ENCODE measurements at places on chromosomes 3 and 15. TPM values are rescaled to one million over a fixed set of nuclear protein-coding genes. Genes with fewer than 3 reads are reported as not detected.
A peak's percentile ranks its signal among the peaks of the same experiment; 100 is the strongest.

SH2D7 gene
- not detected for total RNA-seq

EPHB1 gene
- 1.6 TPM for total RNA-seq

- DNase-seq, result peak; percentile 92
These were observed 36.5 kb upstream of the RAB11A start for GRCh38 chr15:65832549-65833364.

PLSCR1 gene
- total RNA-seq, result 32.7 TPM

GRCh38 chr15:48313216-48313615 lies 18.0 kb upstream of the DUT start:
- no peak for DNase-seq

BNC1 gene
- 2.3 TPM for total RNA-seq

GRCh38 chr3:49462222-49462621 lies 7.8 kb upstream of the DAG1 start:
- no peak for DNase-seq

OCA2 gene
- total RNA-seq, result 0.71 TPM

DNA sequence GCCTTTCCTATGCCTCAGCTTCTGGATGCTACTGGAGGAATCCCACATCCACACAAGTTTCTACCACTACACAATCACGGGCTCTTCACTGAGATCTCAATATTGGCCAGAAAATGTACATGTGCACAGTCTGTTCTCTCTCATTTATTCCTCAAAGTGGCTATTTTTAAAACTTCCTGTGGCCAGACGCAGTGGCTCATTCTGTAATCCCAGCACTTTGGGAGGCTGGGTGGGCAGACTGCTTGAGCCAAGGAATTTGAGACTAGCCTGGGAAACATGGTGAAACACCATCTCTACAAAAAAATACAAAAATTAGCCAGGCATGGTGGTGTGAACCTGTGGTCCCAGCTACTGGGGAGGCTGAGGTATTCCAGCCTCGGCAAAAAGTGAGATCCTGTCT lies 91.4 kb upstream of the PRTG start:
- no peak for DNase-seq

ZBBX gene
- not detected for total RNA-seq

DNA sequence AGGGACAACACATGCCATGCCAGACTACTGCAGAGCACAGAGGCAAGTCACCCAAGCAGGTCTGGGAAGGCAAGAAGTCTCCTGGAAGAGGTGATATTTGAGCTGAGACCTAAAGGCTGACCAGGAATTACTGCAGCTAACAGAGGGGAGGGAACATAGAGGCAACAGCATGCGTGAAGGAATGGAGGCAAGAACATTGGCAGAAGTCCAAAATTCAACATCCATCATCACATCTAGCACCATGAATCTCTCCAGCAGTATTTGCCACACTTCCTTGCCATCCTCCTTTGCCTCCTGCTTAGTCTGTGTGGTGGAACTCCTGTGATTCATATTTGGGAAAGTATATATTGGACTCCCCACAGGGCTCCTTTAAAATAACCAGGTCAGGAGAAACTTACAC lies 870 bp upstream of the TSEN2 start:
- no peak for DNase-seq

DNA sequence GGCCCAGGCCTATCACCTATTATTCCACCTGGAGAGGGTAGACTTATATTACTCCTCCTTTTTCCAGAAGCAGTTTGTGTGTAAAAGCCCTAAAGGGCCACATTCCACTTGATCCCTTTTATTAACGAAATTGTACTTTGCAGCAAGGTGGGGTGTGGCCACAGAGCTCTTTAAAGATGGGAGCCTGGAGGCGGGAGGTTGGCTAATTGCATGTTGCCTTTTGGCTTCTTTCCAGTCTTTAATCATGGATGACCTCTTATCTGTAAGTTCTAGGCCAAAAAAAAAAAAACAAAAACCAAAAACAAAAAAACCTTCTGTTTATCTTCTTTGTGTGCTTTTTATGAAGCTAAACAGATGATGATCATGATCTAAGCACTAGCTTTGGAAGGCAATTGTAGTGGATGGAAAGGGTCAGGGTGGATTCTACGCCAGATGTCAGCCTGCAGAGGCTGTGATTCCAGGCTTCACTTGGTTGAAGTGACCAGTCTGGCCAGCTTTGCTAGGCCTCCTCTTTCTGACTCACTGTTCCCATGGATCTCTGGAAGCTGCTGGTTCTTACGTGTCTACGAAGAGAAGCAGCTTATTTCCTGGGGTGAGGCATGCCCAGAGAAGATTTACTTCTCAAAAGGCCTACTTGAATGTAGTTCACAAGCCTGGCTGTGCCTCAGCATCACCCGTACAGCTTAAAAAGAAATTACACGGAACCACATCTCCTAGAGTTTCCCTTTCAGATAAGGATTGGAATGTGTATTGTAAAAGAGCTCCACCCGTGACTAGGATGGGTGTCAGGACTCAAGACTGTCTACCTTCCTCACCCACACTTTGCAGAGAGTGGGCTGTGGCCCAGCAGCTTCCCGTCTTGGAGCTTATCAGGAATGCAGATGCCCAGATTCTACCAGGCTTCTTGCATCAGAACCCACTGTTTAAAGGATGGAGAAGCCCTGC lies 330.9 kb upstream of the C2CD4B start:
- DNase-seq, result peak; percentile 65

DNA sequence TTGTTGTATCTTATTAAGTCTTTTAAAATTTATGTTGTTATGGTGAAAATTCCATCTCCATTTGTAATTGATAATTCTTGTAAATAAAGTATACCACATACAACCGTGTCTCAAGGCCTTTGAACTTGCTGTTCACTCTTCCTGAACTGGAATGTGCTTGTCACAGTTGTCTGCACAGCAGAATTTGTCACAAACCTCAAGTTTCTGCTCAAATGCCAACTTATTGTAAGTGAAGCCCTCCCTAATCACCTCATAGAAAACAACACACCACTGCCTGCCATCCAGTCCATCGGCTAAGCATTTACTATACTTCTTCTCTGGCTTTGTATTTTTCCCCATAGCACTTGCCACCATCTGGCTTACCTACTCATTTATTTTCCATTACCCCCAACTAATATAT lies 192.3 kb downstream of the THRB start:
- no peak for DNase-seq

- DNase-seq, result no peak
These were observed 124.0 kb downstream of the KCNH8 start for GRCh38 chr3:19272296-19272695.

GRCh38 chr3:187763850-187764648 lies 18.8 kb upstream of the BCL6 start:
- DNase-seq, result no peak

FAM174B gene
- 6.7 TPM for total RNA-seq

DNA sequence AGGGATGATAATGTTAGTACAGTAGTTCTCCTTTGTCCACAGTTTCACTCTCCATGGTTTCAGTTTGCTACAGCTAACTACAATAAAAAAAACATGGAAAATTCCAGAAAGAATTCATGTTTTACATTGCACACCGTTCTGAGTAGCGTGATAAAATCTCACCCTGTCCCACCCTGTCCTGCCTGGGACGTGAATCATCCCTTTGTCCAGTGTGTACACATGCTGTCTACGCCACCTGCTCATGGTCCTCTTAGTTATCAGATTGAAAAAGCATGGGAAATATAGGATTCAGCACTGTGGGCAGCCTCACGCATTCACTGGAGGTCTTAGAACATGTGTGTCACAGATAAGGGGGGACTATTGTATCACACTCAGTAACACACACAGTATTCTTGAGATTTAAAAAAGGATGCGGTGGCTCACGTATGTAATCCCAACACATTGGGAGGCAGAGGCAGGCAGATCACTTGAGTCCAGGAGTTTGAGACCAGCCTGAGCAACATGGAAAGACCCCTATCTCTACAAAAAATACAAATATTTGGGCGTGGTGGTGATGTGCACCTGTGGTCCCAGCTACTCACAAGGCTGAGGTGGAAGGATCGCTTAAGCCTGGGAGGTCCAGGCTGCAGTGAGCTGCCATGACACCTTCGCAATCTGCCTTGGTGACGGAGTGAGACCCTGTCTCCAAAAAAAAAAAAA lies 8.7 kb upstream of the FLNB start:
- DNase-seq, result no peak

PLIN1 gene
- total RNA-seq, result 24.6 TPM

IL1RAP gene
- total RNA-seq, result 8.5 TPM

DNA sequence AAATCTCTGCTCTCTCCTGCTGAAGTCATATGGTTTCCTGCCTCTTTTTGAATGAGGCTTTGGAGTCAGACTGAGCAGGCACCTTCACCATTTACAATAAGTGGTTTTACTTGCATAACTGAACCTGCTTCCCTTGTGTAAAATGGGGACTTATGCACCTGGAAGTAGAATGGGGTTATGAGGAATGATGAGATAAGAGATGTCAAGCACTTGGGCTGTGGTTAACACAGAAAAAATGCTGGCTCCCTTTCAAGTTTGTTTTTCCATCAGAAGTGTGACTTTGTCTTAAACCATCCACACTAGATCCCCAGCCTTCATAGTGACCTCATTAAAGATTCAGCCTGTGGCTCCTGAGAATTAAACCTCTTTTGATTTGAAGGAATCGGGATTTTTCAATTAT lies 5.2 kb downstream of the EXOSC7 start:
- no peak for DNase-seq

DNA sequence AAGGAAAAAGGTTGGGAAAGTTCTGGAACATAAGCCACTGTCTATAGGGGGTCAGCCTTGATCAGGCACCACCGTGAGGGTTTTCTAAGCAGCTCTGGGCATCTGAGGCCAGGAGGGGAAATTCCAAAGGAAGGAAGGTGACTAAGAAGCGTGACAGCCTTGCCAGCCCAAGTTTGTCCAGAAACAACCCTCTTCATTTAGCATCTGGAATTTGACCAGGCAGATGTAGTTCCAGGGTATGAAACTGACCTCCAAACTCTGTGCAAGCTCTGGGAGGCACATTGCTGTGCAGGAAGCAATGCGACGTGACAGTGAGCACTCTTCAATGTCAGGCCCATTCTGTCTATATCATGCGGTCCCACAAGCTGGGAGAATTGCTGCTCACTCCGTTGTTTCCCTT lies 85.4 kb upstream of the TPM1 start:
- DNase-seq, result no peak

ANP32A gene
- total RNA-seq, result 104 TPM

- DNase-seq, result no peak
These were observed 45.5 kb downstream of the NEK11 start for GRCh38 chr3:131072099-131072559.

GASK1A gene
- total RNA-seq, result 3.7 TPM

PIGZ gene
- total RNA-seq, result 5.2 TPM

GRCh38 chr15:31606194-31606669 lies 279.6 kb downstream of the KLF13 start:
- DNase-seq, result no peak

FOXB1 gene
- total RNA-seq, result not detected

GRCh38 chr15:50084932-50085331 lies 34.1 kb downstream of the ATP8B4 start:
- no peak for DNase-seq

GRCh38 chr3:152202976-152203626 lies 65.6 kb upstream of the MBNL1 start:
- DNase-seq, result no peak

DNA sequence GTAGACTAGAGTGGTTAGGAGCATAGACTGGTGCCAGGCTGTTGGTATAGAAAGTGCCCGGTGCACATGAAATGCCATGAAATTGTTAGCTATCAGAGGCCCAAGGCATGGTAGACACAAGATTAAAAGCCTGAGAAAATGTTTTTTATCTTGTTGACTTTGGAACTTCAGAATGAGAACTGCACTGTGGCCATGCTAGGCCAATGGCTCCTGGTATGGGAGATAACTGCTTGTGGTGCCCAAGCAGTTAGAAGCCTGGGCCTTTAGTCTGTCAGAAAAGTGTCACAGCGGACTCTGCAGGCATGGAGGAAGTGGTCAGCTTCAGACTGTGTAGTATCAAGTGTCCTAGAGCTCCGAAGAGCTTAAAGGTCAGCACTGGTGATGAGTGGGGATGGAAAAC lies 11.9 kb downstream of the FYCO1 start:
- DNase-seq, result no peak

ATP13A4 gene
- 0.36 TPM for total RNA-seq

DNA sequence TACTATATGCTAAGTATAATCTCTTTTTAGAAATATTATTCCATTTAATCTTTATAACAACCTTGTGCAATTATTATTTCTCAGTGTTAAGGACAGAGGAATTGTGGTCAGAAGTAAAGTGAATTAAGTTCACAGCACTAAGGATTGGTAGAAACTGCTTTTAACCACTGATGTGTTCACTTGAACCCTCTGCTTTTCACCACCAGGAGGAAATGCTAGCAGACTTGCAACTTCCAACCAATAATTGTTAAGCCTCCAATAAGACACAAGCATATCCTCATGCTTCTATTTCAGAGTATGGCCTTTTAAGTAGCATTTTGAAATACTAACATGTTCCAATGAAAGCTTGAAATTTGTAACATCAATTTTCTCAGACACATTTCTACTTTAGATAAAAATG lies 527.4 kb downstream of the SI start:
- no peak for DNase-seq

- DNase-seq, result peak; percentile 66
These were observed 80.9 kb downstream of the DUT start for GRCh38 chr15:48411971-48412591.
